Camera-type eye (tissue), 1 donor: ENCODE measurements at places on chromosomes 2 and 18. TPM values are rescaled to one million over a fixed set of nuclear protein-coding genes. Genes with fewer than 3 reads are reported as not detected.

Gene MAPRE3
- total RNA-seq, result 21.6 TPM

Gene SEMA4F
- total RNA-seq, result 10.3 TPM

Gene PLCD4
- total RNA-seq, result 29.4 TPM

Gene TXNDC2
- not detected for total RNA-seq

Gene VIT
- total RNA-seq, result 38.7 TPM

Gene CHRND
- total RNA-seq, result 3.9 TPM

Gene SIX2
- 12.4 TPM for total RNA-seq

Gene LRRC30
- total RNA-seq, result 0.49 TPM

Gene COLEC11
- total RNA-seq, result 2.7 TPM

Gene CHRNG
- total RNA-seq, result 2.0 TPM

Gene ST8SIA3
- 5.5 TPM for total RNA-seq

Gene POTEE
- not detected for total RNA-seq

Gene SGPP2
- total RNA-seq, result 2.0 TPM

Gene THSD7B
- 30.6 TPM for total RNA-seq

Gene GCKR
- not detected for total RNA-seq

Gene TNS1
- 132 TPM for total RNA-seq

Gene POTEC
- not detected for total RNA-seq

Gene SPEG
- total RNA-seq, result 17.4 TPM

Gene STARD6
- total RNA-seq, result not detected

Gene NCKAP5
- 58.8 TPM for total RNA-seq

Gene CYP27A1
- 30.0 TPM for total RNA-seq

Gene INO80D
- total RNA-seq, result 37.1 TPM

Gene ABCG5
- total RNA-seq, result 0.27 TPM
